Activated CD8-positive, alpha-beta memory T cell treated with anti-CD3 and anti-CD28 coated beads for 4 hours (primary cell): ENCODE measurements at places on chromosomes 11 and 22.

DNA sequence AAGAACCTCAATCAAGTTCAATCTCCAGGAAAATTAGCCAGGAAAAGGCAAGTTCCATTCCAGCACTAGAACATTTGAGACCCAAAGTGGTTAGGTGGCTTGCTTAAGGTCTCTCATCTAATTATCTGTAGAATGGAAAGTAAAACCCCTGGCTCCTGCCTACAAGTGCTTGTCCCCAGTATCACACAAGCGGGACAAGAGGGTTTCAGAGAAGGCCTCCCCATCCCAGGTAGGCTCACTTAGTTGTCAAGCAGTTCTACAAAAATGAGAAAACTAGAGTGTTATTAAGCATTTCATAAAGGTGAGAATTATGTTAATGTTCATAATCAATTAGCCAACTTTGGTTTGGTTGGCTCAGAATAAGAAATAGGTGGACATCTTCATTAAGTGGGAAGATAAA lies 5.5 kb downstream of the POU2AF1 start:
- no peak for DNase-seq

DNA sequence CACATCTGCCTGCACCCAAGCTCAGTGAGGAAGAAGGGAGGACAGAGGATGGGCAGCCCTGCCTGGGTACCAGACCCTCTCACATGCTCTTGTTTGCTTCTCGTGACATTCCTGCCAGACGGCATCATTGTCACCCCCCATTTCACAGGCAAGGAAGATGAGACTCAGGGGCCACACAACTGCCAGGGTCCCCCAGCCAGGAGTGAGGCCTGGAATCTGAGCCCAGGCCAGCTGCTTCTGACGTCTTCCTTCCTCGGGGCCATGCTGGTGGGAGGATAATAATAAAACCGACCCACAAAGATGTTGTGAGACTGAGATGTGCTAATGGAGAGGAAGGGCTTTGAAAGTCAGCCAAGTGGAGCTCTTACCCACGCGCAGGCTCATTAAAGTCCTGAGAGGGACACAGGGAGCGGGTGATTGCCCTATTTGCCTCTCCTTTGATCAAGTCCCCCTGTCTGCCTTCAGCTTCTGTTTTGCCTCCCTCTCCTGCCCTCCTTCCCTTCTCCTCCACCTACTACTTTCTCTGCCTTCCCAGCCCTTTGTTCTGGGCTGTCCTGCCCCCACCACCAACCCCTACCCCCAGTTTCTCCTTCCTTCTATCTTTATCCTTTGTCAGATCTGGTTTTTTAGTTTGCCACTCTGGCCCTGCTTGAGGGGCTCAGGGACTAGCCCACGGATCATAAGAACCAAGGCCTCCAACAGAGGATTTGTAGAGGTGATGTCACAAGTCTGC lies 62.7 kb downstream of the MCM5 start:
- no peak for DNase-seq

GRCh38 chr22:44449061-44449682 lies 48.9 kb downstream of the RTL6 start:
- no peak for DNase-seq

DNA sequence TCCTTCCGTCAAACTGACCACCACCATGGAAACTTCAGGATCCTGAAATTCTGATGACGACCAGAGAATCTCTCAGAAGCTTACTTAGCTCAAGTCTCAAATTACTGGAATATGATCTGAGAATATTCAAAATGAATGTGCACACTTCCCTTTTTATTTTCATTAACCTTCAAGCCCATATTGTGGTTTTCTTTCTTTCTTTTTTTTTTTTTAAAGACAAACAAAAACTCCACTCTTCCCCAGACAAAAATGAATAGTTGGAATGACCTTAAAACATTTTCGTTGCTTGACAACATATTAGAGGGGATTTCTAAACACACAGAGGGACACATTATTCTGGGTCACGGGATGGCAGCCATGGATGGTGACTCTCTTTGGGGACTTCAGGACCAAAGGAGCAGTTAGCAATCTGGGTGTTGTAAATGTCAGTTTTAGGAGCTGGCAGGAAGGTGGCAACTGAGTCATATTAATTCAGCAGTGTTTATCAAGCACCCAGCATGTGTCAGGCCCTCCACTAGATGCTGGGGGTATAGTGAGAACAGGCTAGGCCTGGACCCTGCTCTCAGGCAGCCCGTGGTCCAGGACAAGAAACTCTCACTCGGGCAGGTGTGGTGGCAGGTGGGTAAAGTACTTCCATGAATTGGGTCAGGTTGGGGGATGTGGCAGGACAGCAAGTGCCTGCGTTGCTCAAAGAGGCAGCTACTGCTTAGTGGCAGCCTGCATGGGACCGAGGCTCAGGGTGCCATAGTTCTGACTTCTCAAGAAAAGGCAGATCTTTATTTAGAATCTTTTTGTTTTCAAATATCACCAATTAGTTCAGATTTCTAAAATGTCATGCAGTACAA lies 126.1 kb downstream of the HIPK3 start:
- no peak for DNase-seq

DNA sequence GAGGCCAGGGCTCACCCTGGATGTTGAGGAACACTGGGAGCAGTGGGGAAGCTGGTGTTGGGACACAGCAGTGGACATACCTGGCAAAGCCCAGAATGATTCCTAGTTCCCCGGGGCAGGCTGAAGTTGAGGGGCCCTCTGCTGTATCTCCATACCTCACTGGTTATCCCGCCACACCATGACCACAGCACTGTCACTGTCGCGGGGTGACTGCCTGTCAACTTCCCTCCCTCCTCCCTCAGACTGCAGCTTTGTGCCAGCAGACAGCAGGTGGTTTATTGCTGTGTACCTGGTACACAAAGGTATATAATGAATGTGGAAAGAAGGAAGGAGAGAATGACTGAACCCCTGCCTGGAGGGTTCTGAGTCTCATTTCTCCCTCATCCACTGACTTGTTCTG lies 318.7 kb downstream of the TMEM135 start:
- DNase-seq, result no peak

- DNase-seq, result no peak
Observed at GRCh38 chr22:26172389-26172990, 3.2 kb downstream of the SEZ6L start.

DNA sequence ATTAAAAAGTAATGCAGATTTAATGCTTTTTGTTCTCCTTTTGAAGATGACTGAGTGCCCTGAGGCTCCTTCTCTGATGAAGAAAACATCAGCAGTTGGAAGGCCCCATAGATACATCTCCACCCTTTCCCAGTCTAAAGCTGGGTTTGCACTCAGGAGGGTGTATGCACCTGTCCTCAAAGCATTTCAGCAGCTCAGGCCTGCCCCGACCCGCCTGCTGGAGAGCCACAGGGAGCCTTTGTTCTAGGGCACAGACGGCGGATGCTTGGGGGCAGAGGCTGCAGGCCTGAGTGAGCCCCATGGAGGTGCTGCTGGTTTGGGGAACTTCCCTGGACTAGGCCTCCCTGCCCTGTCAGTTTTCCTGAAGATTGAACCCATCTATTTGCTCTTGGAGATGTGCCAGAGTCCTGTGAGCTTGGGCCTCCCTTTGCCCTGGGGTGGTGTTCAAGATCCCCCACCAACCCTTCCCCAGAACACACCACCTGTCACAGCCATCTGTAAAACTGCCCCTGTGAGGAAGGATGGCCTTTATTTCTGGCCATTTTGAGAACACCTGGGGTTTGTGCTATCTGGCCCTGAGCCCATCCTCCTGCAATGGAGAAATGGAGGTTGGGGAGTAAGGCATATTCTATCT lies 160.0 kb downstream of the NAV2 start:
- DNase-seq, result no peak

GRCh38 chr11:1297576-1298473 lies 11.6 kb downstream of the TOLLIP start:
- no peak for DNase-seq

DNA sequence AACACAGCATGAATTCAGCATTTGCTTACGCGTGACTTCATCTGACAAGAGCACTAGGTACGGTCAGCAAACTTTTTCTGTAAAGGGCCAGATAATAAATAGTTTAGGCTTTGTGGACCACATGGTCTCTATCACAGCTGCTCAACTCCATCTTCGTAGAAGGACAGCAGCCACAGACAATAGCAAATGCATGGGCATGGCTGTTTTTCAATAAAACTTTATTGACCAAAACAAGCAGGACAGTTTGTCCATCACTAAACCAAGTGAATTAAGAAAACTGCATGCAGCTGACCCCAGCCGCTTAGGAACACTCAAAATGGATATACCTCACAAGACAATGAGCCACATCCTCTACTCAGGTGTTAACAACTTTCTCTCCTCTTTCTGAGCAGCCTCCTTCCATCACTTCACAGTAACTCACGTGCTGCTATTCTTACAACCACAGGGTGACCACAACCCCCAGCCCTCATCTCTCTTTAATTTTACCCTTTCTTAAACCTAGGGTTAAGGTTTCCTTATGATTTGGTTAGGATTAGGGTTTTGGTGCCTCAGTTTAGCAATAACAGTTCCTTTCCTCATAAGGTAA lies 22.7 kb upstream of the ARHGAP32 start:
- no peak for DNase-seq

DNA sequence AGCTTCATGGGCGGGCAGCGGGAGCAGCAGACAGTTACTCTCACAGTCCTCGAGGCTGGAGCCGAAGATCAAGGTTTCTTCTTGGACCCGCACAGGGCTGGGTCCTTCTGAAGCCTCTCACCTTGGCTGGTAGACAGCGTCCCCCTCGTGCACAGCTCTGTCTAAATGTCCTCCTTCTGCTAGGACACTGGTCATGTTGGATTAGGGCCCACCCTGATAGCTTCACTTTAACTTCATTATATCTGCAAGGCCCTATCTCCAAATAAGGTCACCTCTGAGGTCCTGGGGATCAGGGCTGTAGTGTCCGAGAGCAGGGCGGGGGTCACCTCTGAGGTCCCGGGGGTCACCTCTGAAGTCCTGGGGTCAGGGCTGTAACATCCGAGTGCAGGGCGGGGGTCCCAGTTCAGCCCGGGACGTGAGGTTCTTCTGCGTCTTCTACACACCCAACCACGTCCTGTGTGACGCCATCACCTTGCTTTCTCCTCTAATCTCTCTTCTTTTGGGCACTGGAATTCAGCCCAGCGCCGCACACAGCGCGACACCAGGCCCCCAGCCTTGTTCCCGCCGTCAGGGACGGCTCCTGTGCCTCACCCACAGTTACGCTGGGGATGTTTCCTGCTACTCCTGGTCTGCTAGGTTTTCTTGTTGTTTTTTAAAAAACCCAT lies 34.1 kb upstream of the TOLLIP start:
- no peak for DNase-seq

DNA sequence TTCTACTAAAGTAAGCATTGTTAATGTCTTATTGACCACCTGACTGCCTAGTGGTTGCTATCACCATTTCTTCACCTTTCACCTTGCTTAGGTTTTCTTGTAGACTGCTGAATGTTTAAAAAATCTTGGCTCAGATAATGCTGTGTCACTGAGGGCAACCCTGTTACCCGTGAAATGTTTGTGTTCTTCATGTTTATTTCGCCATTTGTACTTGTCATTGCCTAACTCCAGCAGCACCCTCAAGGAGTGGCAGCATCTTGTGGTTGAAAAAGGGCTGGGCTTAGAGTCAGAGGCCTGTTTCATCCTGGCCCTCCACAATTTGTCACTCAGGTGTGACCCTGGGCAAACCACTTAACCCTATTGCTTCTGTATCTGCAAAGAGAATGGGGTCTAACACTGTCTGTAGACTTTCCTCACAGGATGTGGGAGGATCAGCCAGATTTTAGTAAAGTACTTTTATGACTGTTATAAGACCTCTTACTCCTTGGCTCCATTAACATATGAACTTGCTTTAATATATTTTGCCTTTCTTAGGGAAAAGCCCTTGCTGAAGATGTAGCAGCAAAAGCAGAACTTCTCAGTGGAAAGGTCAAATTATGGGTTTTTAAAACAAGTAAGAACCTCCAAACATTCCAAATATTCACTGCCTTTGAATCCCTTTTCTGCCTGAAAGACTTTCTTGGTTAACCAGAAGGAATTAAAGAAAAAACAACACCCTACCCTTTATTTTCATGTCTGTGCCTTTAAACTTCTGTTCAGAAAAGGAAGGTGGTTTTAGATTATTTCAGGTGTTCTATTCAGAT lies 154.5 kb upstream of the C11orf87 start:
- no peak for DNase-seq

- no peak for DNase-seq
Observed at GRCh38 chr11:44737245-44738085, 10.7 kb downstream of the TSPAN18 start.

DNA sequence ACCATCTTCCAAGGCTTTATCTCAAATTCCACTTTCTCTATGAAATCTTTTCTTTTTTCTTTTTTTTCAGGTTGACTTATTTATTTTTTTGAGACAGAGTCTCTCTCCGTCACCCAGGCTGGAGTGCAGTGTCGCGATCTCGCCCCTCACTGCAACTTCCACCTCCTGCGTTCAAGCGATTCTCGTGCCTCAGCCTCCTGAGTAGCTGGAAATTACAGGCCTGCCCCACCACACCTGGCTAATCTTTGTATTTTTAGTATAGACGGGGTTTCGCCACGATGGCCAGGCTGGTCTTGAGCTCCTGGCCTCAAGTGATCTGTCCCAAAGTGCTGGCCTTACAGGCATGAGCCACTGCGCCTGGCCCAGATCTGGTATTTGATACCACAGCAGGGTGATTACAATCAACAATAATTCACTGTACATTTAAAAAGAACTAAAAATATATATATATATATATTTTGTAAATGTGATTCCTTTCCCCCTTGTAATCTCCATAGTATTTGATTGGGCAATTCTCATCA lies 121.5 kb downstream of the MSANTD4 start:
- DNase-seq, result no peak

GRCh38 chr11:75539459-75540334 lies 14.0 kb upstream of the GDPD5 start:
- no peak for DNase-seq

GRCh38 chr11:118908901-118909618 lies 16.7 kb downstream of the BCL9L start:
- no peak for DNase-seq

DNA sequence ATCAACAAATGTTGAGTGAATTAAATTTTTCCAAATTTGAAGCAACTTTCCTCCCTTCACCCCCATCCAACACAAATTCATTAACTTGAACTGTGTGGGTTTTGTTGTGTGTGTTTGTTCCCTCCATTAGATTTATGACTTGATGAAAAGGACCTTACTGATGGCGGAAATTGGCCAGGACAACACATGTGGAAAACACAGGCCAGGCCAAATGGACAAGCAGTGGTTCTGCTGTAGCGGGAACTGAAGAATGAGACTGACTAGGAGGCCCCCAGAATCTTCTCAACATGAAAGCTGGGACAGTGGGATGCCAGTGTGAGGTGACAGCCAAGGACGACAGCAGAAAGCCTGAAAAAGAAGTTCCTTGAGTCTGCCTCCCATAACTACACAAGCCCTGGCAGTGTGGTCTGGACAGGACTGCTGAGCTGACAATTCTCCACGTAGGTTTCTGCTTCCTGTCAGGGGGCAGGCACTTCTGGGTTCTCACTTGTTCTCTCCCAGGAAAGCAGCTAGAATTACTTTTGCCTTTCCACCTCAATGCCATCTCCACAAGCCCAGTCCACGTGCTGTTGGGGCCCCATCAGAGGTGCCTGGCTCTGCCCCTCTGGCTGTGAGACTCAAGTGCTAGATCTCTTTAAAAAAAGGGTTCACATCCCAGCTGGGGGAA lies 94.3 kb downstream of the ETS1 start:
- no peak for DNase-seq
